ENCODE measurements at places on chromosomes 11 and 22.

DNA sequence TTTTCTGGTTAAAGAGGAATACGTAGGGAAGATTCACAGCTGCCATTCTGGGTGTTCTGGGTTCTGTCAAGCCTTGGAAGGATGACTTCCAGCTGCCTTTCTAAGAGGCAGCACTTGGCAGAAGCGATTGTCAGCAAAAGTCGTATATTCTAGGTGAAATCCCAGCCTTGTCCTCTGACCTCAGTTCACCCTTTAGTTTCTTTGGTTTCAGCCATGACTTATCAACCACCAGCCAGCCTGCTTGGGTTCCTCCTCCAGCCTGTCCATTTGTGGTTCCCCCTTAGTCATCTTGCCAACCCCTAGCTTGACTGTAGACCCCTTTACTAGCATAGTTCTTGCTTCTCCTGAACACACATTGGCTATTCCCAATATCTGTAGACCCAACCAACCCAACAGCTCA, 102.3 kb upstream of the CD44 start:
- no peak for DNase-seq

DNA sequence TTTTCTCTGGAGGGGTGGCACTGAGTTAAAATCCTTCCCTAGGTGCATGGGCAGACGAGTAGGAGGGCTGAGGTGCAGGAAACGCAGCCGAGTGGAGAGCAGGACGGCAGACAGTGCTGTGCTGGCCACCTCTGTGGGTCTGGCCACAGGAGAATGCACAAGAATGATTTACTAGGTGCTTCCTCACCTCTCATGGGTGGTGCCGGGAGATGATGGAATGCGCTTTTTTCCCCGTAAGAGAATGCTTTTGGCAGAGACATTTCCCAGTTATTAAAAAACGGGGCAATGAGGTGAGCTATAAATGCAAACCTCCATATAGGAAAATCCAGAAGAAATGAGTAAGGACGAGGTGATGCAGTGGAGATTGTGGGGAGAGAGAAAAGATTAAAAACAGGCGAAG, 86.1 kb downstream of the ADAMTS15 start:
- no peak for DNase-seq

DNA sequence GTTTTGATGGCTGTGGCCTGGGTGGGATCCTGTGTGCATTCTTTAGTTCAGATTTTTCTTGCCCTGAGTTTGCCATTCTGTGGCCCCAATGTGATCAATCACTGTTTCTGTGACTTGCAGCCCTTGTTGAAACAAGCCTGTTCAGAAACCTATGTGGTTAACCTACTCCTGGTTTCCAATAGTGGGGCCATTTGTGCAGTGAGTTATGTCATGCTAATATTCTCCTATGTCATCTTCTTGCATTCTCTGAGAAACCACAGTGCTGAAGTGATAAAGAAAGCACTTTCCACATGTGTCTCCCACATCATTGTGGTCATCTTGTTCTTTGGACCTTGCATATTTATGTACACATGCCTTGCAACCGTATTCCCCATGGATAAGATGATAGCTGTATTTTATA, 620 bp downstream of the OR4C16 start:
- DNase-seq, result no peak

DNA sequence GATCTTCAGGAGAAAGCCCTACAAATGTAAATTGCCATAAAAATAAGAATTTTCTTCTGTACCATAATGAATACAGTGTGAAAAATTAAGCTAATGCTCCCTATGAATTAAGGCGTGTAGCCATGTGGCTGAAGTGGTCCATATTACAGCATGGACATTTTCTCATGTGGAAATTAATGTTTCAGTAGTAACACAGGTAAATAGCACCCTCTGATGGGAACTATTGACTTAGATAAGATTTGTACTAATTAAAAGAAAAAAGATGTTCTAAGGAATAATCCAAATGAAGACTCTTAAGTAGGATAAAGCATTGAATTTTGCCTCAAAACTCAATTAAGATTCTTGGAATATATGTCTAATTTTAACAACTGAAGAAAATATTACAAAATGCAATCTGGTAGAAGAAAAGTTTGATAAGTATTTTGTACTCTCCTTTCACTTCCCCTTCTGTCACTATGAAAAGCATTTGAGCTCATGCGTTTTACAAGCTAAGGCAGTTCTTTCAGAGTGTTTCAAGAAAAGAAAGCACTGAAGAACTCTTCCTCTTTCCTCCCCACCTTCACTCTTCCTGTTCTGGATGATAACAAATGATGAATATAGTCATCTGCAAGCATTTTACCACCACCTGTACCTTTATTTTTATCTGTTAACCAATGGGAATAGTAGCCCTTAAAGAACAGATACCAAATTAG, 9.9 kb upstream of the OR8D2 start:
- DNase-seq, result no peak

DNA sequence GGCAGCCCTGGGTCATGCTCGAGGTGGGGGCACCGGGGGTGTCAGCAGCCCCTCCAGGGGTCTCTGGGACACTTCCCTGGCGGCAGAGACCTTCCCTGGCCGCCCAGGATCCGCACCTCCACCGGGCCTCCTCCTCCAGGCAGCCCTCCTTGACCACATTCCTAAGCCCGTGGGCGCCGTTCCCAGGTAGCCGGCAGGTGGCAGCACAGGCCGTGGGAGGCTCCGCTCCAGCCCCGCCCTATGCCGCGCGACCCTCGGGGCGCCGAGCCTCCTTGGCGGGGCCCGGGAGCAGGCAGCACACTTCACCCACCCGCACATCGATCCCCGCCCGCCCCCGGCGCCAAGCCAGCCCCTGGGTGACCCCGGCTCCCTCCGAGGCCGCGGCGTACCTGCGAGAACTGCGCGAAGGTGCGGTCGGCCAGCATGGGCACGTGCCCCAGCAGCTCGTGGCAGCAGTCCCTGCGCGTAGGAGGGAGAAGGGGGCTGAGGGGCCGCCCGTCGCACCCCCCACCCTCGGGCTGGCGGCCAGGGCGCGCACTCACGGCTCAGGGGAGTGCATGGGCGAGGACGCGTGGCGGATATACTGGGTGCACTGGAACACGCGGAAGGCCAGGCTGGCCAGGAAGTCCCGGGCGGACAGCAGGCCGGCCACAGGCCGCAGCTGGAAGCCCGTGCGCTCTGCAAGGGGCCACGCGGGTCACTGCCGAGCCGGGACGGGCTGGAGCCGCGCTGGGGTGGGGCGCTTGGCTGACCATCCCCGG, 5.3 kb upstream of the INS start:
- peak; percentile 21 for DNase-seq

DNA sequence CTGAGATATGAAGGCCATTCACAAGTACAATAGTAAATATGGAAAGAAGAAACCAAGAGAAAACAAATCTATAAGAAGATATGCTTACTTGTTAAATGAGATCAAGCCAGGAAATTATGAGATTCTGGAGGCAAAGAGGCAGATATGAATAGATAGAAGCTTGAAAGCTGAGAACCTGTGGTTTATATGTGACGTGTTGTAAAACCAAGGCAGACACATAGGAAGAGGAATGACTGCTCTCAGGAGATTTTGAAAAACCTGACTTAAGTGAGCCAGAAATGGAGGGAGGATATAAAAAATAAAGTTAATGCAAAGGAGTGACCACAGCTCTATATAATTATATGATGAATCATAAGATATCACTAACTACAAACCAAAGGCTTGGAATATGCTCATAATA, 1160.5 kb upstream of the CNTN5 start:
- no peak for DNase-seq

DNA sequence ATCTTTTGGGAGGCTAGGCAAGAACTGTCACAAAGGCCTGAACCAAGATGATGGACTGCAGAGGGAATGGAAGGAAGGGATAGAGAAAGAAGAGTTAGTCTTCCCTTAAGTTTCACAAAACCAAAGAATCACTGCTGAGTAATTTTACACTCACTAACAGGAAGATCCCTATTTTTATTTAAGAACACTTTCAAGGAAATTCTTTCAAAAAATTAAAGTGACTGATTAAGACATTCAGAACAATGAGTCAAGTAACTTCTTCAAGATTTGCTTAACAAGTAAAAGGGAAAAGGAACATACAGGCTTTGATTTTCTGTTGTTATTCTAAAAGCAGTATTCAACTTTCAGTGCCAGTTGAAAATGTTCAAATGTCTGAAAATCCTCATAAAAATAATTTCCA, 3.1 kb downstream of the PITPNB start:
- DNase-seq, result no peak

DNA sequence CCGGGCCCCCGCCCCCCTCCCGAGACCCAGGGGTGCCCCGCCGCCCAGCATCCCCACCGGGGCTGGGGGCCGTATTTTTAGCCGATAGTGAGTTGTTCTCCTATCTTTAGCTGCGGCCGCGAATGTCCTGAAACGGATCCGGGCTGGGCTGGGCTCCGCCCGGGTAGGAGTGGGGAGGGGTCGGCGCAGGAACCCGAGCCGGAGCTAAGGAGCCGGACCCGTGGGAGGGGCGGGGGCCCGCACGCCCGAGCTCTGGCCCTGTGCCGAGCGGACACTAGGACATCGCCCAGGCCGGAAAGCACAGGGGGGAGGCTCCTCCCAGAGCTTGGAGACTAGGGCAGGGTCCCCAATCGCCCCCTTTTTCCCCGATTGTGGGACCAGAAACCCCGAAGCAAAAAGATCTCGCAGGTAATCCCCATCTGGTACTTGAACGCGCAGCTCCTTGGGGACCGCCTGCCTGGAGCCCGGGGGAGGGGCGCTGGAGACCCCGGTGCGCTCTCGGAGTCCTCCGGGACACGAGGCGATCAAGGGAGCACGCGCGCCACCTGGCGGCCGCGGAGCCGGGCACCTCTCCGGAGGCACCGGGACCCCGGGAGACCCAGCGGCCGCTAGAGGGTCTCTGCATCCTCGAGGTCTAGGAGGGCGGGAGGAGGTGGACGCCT, 669 bp downstream of the CDC42EP2 start:
- peak; percentile 92 for DNase-seq

DNA sequence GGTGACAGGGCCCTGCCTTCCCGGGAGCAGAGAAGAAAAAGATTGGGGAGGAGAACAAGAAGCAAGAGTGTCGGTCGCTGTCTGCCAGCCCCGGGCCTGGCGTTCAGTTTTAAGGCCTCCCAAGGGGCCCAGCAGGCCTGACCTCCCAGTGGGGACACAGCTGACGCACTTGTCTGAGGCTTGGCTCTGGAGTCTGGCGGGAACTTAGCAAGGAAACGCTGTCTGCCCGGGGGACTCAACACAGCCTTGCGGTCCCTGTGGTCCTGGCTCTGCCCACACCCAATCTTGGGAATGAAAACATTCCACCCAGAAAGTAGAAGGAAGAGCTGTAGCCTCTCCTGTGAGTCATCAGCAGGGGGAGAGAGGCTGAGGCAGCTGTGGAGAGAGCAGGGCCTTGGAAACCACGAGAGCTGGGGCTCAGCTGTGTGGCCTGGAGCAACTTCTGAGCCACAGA, 54.4 kb downstream of the TRAF6 start:
- peak; percentile 98 for DNase-seq

DNA sequence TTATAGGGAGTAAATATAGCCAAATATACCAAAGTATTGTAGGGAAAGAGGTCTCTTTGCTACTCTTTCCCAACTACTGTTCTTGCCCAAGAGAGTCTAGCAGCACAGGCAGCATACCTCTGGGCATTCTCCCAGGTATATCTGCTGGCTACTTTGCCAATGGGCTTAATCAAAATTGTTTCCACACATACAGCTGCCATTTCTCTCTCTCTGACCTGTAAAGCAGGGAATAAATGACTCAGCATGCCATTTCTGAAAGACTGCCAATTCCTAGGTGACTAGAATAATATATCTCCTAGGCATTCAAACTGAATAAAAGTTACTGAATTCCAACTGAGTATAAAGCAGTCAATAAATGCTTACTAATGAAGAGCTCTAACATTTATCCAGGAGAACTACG, 44.6 kb downstream of the RDX start:
- no peak for DNase-seq

DNA sequence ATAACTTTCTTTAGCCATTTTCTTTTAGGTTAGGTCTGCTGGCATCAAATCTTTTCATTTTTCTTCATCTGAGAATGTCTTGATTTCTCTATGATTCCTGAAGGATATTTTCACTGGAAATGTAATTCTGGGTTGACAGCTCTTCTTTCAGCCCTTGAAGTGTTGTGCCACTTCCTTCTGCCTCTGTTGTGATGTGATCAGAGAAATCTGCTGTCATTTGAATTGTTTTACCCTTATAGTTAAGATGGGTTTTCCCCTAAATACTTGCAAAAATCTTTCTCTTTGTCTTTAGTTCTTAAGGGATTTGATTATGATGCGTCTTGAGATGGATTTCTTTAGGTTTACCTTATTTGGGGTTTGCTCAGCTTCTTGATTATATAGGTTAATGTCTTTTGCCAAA, 23.0 kb downstream of the USP47 start:
- DNase-seq, result no peak

DNA sequence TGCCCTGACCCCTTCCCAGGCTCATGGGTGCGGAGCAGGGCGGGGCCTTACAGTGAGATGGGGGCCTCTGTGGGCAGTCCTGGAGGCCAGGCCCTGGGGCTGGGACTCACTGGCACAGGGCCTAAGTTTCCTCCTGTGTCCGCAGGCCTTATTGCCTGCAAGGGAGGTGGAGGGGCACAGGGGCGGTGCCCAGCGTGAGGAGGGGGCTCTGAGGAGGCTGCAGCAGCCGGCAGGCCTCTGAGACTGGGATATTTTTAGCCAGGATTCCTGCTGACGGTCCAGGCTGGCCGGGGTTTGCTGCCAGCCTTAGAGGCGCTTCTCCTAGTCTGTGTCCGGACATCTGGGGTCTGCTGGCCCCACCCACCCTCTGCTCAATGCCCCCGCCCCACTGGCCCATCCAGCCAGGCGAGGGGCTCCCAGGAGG, 5.7 kb upstream of the RTN4R start:
- no peak for DNase-seq

DNA sequence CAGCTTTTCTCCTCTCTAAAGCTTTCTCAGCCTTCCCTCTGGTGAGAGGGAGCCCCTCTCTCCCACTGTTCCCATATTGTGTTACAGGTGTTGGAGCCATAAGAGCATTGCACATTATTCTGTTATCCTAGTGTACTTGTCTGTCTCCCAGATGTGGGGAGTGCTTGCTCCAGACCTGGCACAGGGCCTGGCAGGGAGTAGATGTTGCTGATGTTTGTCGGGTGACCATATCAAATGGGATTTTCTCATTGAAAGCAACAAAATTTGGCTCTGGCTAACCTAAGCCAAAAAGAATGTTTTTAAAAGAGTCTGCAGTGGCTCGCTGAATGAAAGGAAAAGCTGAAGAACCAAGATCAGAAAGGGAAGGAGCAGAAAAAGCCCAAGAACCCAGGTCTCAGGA, 41.1 kb downstream of the CYB5R2 start:
- no peak for DNase-seq
